ENCODE measurements at places on chromosomes 12 and 14.
A peak's percentile ranks its signal among the peaks of the same experiment; 100 is the strongest.

DNA sequence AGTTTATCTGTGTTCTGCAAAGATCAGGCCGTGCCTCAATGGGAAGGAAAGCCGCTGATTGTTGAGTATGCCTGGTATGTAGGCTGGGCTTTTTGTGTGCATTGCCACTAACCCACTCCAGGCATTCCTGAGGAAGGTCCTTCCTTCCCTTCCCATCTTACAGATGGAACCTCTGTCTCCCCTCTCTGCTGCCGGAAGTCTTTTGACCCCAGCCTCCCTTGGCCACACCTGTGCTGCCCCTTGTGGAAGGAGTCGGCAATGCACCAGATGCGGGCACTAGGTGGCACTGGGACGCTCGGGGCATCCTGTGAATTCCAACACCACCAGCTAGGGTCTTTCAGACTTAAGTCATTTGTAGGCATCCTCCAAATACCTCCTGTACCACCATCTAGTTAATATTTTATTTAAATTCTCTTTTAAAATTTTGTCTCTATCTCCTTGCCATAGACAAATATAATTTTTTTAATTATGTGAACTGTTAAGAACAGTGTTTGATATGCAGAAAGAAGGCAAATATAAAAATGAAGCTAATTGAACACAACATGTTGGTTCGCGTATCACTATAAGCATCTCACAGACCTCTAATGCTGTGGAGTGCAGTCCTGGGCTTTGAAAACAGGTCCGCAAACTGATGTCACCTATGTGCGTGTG lies 99.6 kb downstream of the RIN3 start:
- peak; percentile 4 for DNase-seq

- DNase-seq = no peak
These were observed 23.7 kb downstream of the GYS2 start for GRCh38 chr12:21580748-21581516.

GRCh38 chr12:100279607-100280244 lies 12.7 kb downstream of the SCYL2 start:
- DNase-seq = no peak

GRCh38 chr12:57793920-57794319 lies 11.3 kb downstream of the TSFM start:
- DNase-seq = no peak

GRCh38 chr14:100384819-100385813 lies 62.0 kb downstream of the SLC25A47 start:
- peak; percentile 50 for DNase-seq

DNA sequence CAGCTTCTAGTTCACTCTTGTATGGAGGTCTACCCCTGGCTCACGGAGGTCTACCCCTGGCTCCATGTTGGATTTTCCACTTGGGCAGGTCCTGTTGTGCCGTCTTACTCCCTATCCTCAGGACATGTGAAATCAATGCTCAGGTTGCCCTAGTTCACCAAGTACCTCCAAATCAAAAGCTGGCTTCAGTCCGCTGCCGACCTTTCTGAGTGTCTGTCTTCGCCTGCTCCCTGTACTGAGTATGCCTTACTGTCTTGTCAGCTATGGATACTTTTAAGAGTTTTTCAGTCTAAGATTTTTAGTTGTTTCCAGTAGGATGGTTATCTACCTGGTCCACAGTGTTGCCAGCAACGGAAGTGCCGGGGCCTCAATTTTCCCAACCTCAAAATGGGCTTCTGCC lies 40.1 kb upstream of the BCL11B start:
- no peak for DNase-seq

DNA sequence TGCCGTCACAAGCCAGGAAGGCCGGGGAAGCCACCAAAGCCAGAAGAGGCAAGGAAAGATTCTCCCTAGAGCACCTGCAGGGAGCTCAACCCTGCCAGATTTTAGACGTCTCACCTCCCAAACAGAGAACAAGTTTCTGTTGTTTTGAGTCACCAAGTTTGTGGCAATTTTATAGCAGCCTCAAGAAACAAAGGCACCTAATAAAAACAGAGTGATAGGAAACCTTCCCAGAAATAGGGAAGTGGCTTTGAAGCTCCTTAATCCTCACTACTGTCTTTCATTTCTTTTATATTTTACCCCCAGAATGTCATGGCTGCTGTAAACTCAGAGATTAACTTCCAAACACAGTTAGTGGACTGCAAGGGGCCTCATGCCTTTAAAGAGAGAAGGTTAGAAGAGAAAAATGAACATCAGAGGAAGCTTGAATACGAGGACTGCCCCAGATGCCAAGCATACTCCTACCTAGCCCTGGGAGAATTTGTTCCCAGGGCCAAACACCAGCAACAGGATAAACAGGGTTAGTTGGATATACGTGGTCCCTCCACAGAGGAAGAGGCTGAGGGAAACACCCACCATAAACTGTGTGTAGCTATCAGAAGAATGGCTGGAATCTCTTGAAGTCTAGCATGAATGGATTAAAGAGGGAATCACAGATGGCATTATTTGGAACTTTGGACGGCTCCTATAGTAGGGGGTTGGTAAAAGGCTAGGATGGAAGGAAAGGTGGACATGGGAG lies 148.3 kb downstream of the KCNA5 start:
- DNase-seq = no peak
